Epithelial cell of proximal tubule (primary cell): ENCODE measurements at places on chromosomes 1 and 21. TPM values are rescaled to one million over a fixed set of nuclear protein-coding genes. Genes with fewer than 3 reads are reported as not detected.
A peak's percentile ranks its signal among the peaks of the same experiment; 100 is the strongest.

Gene IFNLR1
- total RNA-seq = 3.6 and 4.2 TPM in 2 replicates

GRCh38 chr1:206895325-206895724 is 1.9 kb upstream of the IL24 start:
- no peak for DNase-seq

DNA sequence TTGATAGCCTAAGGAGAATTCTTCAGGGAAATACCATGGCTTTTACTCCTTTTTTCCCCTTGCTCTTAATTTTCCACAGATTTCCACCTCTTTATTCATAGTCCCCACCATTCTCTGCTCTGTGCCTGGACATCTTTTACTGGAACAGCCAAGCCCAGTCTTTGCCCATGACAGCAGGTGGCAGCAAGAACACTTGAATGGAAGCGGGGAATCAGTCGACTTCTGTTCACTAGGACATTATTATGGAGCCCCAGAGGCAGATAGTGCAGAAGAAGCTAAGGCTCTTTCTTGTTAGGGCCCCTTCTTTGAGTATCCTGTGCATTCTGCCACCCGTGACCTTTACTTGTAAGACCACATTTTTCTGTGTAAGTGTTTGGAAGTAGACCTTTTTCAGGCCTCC is 6.3 kb downstream of the OR14I1 start:
- DNase-seq = no peak

DNA sequence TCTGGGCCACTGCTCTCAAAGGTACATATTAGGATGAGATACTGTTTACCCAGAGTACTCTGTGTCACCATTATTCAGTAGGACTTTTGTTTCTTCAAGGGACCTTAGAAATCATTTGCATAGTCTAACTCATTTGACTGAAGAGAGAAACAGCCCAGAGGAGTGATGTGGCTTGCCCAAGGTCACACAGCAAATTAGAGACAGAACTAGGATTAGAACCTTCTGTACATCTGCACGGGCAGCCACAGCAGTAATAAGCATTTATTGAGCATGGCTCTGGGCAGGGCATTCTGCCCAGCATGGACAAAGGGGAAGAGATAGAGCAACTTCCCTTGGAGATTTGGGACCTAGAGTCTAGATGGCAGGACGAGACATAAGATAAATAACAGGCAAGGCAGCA is 5.7 kb upstream of the NHLH1 start:
- no peak for DNase-seq

- DNase-seq = no peak
Measured at GRCh38 chr1:151593730-151594129, 18.1 kb upstream of the SNX27 start.

GRCh38 chr1:239361403-239361802 is 25.0 kb upstream of the CHRM3 start:
- peak; percentile 32 for DNase-seq

Gene ADAM30
- not detected in 2 replicates for total RNA-seq

Gene RNU1-3
- total RNA-seq = under 0.01 TPM in 2 replicates

DNA sequence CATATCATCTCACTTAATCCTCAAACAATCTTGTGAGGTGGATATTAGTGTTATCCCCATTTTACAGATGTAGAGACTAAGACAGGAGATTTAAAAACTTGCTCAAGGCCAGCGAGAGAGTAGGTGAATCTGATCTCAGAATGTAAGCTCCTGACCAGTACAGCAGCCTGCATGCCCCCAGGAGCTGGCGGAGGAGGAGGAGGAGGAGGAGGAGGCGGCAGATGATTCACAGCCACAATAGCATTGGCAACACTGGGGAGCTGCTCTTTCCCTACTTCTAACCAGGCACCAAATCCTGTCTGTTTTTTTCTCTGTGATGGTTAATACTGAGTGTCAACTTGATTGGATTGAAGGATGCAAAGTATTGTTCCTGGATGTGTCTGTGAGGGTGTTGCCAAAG is 243.2 kb downstream of the ATG4C start:
- no peak for DNase-seq

Gene SLC35E2B
- total RNA-seq = 22.4 and 22.8 TPM in 2 replicates

GRCh38 chr1:199265319-199265718 is 626.5 kb downstream of the PTPRC start:
- DNase-seq = no peak

Gene KIAA1614
- total RNA-seq = 1.7 and 5.1 TPM in 2 replicates

- no peak for DNase-seq
Measured at GRCh38 chr1:17214876-17215544, 10.1 kb downstream of the PADI1 start.

- DNase-seq = no peak
Measured at GRCh38 chr1:22870201-22870871, 102.3 kb downstream of the LACTBL1 start.

DNA sequence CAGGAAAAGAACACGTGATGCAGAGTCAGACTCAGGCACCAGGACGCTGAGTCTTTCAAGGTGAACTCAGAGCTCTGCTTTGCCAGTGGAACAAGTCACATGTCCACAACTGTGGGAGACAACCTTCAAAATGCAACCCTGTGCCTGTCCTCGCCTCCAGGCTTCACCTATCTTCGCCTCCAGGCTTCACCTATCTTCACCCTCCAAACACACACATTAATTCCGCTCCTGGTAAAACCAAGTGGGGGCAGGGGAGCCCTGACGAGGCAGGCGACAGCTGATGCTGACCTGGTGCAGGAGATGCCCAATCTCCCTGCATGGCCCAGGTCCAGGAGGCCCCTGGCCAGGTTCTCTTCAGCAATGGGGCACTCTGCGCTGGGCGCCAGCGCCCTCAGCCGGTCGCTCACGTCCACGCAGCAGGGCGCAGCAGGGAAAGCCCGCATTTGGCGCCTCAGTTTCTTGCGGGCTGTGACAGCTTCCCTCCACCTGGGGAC is 28.0 kb upstream of the LSS start:
- no peak for DNase-seq

- no peak for DNase-seq
Measured at GRCh38 chr1:215958841-215959240, 391.7 kb downstream of the KCTD3 start.

Gene DENND2D
- total RNA-seq = 8.1 and 14.8 TPM in 2 replicates

Gene IQGAP3
- 65.0 and 65.3 TPM in 2 replicates for total RNA-seq

Gene CYP4Z1
- total RNA-seq = not detected in 2 replicates

DNA sequence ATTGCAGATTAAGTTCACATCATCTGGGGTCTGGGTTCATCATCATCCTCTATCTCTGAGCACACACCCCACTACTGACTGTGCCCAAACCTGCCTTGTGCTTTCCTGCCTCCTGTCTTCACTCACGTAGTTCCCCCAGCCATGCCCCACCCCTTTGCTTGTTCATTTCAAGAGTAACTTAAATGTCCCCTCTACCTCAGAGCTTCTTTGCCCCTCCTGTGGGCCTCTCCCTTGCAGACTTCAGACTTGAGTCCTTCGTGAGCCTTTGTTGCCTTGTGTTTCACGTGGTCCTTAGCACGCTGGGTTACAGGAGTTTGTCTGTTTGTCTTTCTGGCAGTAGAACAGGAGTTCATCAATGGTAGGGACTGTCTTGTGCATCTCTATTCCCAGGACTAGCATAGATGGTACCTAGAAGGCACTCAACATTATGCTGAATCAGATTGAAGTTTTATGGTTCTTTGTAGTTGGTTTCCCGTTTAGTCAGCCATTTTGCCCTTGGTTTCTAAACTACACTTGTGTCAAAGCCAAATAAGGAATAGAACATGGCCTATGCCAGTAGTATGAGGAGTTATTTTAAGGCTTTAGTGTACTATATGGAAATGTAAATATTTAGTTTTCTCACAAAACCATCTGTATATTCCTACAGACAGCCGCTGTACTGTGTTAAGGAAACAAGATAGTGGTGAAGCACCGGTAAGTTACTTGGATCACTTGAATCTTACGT is 86.2 kb downstream of the TTC3 start:
- no peak for DNase-seq

Gene GPA33
- not detected in 2 replicates for total RNA-seq

DNA sequence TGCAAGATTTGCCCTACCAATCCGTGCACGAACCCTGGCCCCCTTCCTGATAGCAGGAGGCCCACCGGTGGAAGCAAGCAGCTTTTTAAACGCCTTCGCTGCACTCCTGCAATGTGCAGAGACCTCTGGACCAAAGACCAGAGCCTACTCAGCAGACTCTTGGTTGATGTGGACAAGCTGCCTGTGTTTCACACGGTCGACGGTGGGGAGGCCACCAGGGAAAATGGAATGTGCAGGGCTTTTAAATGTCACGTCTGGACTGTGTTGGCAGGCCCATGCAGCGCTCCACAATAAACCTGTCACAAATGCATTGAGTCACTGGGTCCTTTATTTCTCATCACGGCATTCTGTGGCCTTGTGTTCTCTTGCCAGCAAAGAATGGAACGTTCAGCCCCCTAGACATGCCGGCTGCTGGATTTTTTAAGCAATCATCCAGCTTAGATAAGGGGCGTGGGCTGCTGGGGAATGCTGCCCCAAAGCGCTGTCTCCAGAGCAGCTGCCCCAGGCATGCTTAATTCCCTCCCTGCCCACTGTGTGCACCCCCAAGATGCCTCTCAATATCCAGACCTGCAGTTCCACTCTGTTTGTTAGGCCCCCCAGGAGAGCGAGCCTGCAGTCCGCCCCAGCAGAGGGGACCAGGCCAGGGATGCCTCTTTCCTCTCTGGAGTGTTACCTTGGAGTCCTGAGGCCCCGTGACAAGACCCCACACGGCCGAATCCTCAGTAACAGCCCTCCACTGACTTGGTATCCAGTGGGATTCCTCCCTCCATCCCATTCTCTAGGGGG is 71.3 kb downstream of the ATP5PO start:
- DNase-seq = no peak

Gene RNF186
- total RNA-seq = not detected in 2 replicates

GRCh38 chr1:26734501-26735058 is 38.8 kb downstream of the ARID1A start:
- no peak for DNase-seq

DNA sequence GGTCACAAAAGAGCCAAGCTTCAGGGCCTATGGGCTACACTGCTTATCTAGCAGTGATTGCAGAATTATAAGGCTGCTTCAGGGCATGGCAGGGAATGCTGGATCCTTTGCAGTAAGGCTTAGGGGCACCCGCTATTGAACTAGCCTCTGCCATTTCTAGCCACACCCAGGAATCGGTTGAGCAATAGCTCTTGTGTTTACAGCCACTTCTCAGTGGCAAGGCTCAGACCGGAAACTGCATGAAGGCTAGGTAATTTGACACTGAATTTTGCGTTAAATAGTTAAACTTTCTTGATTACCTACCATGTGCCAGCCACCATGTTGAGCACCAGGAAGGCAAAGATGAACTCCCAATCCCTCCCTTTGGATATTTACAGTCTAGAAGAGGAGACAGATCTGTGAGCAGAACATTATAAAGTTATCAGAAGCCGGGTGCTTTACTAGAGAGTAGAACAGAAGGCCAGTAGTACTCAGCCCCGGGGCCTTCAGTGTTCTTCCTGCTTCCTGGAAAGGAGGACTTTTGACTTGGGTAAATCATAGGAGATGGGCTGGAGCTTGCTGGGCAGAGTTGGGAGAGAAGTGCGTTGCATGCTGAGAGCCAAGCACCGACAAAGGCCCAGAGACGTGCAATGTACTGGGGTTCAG is 98.6 kb upstream of the LPGAT1 start:
- DNase-seq = no peak

Gene UAP1
- 58.2 and 71.5 TPM in 2 replicates for total RNA-seq

Gene RRP1B
- 37.6 and 49.2 TPM in 2 replicates for total RNA-seq

GRCh38 chr1:27966402-27967105 is 6.8 kb downstream of the XKR8 start:
- DNase-seq = no peak

- DNase-seq = no peak
Measured at GRCh38 chr1:155022927-155023236, 10.7 kb downstream of the DCST2 start.

Gene ADAMTS4
- total RNA-seq = under 0.01 TPM in 1 of 2 replicates, not detected in the other

Gene CATSPERE
- total RNA-seq = under 0.01 and 0.07 TPM in 2 replicates

DNA sequence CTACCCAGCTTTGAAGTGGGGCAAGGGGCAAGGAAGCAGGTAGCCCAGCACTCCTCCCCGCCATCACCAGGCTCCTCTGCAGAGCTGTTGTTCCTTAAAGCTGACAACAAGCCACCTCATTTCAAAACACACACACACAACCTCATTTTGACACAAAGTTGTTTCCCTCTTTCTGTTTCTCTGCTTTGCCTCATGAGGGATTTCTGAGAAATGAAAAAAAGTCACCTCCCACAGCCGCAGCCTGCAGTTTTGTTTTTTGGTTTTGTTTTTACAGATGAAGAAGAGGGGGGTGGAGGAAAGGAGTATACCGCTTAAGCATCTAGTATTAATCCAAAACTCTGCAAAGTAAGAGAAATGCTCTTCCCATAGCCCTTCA is 12.1 kb downstream of the MCL1 start:
- no peak for DNase-seq

DNA sequence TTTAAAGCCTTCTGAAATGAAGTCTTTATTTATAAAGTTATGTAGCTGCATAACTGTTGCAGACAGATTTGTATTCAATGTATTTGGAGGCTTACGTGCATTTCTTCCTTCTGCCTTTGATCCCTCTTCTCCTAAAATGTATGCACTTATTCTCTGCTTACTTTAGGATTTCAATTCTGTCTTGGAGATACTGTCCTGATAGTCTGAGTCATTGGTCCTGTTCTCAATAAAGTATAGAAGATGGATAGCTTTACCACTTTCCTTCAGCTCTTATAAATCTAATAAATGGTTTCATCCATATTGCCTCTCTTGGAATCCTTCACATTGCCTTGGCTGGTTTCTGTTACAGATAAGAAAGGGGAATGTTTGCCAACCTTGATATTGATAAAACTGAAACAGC is 430.1 kb upstream of the CAMK1G start:
- DNase-seq = no peak

DNA sequence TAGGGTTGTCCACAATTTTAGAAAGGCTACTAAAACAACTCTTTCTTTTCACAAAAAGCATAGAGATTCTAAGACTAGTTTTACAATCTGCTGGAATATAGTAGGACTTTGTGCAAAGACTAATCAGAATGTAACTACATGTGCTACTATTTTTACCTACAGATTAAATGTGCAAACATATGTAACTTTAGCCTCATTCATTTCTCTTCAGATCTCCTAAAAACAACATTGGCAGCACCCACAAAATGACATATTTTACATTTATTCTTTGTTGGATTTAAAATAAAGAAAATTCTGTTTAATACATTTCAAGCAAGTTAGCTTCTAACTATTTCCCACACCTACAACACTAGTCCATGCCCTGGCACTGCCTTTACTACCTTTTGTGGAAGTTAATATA is 292.2 kb downstream of the AKT3 start:
- DNase-seq = no peak

Gene CADM3
- total RNA-seq = not detected in 2 replicates

DNA sequence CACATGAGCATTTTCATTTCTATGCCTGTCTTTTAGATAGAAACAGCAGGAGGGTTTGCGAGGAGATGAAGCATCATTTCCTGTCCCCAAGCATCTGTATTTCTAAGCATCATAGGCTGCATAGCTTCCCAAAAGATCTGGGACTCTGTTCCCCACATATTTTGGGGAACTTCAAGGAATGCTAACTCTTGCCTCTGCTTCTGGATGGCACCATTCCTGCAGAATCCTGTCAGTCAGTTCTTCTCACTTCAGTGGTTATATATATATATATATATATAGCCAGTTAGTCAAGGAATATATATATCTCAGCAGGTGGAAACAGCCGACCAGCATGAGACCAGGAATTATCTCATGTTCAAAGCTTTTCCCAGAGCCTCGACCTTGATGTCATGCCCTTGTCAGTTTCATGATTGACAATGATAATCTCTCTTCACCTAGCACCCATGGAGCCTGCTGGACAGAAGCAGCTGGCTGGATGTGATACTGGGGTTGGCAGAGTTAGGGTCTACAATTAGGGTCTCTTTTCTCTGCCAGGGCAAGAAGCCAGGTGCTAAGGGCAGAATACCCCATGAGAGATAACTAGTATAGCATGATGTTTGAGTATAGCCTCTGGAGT is 2.4 kb downstream of the PFKFB2 start:
- no peak for DNase-seq
